ENCODE measurements at places on chromosomes 11 and 22.

DNA sequence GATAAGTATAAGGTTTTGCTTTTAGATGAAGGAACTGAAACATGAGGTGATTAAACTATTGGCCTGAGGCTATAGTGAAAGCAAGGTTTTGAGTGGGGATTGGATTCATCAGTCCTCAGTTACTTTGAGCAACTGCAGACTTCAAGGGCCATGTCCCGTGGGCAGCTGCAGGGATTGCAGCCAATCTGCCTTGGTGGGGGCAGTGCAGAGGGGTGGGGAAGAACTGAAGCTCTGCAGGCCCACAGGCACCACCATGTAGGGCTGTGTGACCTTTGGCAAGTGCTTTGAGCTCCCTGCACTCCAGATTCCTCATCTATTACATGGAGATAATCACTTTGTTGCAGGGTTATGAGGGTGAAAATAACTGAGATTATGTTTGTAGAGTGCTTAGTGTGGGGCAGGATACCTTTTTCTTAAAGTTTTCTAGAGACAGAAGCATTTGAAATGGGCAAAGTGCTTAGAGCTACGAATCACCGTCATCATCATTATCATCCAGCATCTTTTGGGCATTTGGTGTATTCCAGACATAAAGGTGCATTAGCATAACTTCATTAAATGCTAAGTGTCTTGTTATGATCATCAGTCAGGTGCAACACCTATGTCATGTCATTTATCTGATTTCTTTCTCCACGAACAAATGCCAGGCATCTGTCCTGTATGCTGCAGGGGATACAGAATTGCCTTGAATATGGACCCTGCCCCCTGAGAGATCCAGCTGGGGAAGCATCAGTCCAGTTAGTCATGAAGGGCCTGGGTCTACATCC lies 72.1 kb upstream of the TENM4 start:
- DNase-seq, result no peak

DNA sequence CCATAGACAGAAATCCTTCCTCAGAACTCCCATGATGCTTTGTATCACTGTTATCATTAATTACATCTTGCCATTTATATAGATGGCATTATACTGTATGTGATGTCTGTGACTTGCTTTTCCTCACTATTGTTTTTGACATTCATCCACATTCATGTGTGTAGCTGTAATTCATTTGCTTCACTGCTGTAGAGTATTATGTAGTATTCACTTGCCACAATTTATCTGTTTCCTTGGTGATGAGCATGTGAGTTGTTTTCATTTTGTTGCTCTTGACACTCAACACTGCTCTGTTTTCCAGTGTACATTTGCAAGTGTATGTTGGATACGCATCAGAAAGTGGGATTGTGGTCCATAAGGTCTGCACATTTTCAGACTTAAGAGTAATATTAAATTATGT lies 328.6 kb upstream of the C11orf87 start:
- DNase-seq, result no peak

DNA sequence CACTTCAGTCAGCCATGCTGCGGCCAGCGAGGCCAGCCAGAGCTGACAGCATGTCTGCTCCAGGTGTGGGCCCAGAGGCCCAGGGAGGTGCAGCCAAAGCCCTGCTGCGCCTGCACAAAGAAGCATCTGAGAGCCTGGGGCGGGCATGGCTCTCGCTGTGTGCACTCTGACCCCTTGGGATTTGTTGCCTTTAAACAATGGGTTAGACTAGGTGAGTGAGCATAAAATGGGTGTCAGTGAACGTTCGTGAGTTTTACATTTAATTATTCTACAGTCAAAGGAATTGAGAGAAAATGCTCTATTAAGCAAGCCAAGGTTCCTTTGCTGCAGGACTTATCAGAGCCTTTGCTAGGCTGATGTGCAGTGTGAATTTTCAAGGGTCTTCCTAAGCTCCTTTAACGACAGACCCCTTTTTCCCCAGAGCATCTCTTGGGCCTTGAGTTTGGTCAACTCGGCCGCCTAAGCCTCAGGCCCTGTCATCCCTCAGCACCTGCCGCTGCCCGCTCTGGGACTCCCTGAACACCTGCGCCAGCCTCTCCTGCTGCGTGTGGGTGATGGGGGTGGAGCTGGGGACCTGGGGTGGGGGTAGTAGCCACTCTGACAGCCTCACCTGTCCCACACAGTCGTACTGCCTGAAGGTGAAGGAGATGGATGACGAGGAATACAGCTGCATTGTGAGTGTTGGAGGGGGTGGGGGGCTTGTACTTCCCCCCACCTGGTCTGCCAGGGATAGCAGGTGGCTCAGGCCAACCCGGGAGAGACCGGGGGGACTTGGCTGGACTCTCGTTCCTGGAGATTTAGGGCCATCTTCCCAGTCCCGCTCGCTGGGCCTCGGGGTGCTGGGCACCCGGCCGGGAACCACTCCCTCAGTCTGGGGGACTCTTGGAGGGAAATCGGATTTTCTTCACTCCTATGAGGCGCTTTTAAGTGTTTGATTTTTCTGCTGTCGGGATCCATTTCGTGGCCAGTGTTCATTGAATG lies 10.5 kb downstream of the SLC16A8 start:
- no peak for DNase-seq

DNA sequence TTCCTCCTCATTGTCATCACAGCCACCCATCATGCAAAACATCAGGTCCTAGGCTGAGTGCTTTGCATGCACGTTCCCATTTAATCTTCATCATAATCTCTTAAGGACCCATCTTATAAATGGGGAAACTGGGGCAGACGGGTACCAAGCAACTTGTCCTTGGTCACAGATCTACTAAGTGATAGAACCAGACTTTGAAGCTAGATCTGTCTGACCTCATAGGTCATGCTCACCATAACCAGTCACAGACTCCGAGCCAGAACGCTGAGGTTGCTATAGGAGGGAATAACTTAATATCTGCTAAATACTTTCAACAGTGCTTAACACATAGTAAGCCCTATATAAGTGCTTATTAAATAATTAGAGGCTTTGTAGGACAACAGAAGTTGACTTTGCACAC lies 37.7 kb downstream of the POU2AF3 start:
- DNase-seq, result no peak

GRCh38 chr11:14700593-14700992 lies 57.0 kb downstream of the PDE3B start:
- DNase-seq, result no peak

All from Right ventricle myocardium inferior (tissue), 1 donor.